ENCODE measurements at places on chromosomes 1 and 21. TPM values are rescaled to one million over a fixed set of nuclear protein-coding genes. Genes with fewer than 3 reads are reported as not detected.

The SYT2 gene
- 0.03 TPM for total RNA-seq

The VAV3 gene
- 8.8 TPM for total RNA-seq

The FNDC10 gene
- total RNA-seq: 3.0 TPM

The LCE1F gene
- total RNA-seq: not detected

The CELF3 gene
- not detected for total RNA-seq

The DIO1 gene
- not detected for total RNA-seq

The C21orf58 gene
- total RNA-seq: 0.81 TPM

The NUP133 gene
- total RNA-seq: 30.3 TPM

GRCh38 chr1:23471473-23472075 lies 12.4 kb downstream of the ASAP3 start:
- DNase-seq: no peak

- no peak for DNase-seq
Observed at GRCh38 chr21:41098076-41098475, 69.9 kb upstream of the BACE2 start.

GRCh38 chr1:235917267-235917811 lies 50.6 kb upstream of the LYST start:
- DNase-seq: peak; percentile 84

- no peak for DNase-seq
Observed at GRCh38 chr1:28917757-28918118, 3.4 kb downstream of the EPB41 start.

DNA sequence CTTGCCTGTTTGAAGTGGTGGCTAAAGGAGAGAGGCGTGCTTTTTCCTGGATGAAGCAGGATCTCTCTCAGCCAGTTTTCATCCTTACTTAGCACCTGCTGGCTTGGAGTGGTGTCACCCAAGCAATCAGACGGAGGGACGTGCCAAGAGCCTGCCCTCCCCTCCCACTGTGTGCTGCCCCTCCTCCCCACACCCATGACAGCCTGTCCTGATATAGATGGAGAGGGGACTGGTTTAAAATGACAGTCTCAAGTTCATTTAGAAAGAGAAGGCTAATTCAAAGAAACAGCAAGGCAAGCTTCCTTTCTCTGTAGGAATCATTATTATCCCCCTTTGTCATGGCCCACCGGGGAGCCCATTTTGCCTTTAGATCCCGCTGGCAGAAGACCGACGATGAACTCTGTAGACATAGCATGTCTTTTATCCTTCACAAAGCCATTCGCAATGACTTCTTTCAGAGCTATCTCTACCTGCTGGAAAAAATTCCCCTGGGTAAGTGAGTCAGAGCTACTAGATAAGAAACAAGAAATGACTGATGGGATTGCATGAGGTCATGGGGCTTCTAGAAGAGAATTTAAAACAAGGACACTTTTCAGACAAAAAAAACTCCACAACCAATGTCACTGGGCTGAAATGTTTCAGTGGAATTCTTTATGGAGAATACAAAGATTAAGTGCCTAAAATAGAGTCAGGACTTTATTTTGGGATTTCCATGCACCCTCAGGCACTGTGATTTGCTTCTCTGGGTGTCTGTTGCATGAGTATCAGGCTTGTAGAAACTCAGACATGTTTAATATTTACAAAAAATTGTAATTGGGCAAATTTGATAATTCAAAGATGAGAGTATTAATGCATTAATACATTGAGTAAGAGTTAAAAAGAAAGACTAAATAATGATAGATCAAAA lies at the start of gene NTMT2:
TSS of gene NTMT2 (plus strand) at position 190 of the 907 bp plus-strand sequence. CDS start at position 339, 149 bp downstream.
- DNase-seq: no peak

DNA sequence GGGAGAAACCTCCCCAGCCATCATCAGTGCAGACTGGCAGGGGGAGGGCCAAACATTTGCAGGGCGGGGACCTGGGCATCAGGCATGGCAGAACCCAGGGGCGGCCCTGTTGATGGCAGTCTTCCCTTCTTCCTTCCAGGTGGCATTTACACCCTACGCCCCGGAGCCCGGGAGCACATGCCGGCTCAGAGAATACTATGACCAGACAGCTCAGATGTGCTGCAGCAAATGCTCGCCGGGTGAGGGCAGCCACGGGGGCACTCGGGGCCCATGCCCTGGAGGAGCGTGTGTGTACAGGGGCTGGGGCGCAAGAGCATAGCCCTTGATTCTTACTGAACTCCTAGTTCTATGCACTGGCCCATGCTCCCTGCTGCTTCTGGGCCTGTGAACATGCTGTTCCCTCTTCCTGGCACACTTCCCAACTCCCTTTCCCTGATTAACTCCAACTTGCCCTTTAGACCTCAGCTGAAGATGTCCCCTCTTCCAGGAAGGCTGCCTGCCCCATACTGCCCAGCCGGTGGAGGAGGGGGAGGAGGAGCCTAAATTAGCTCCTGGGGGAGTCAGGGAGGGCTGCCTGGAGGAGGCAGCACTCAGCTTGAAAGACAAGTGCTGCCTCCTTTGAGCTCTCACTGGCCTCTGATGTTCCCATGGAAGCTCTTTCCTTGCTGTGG lies 22.0 kb downstream of the TNFRSF1B start:
- no peak for DNase-seq

GRCh38 chr21:44694776-44695175 lies 2.2 kb upstream of the KRTAP10-12 start:
- no peak for DNase-seq

DNA sequence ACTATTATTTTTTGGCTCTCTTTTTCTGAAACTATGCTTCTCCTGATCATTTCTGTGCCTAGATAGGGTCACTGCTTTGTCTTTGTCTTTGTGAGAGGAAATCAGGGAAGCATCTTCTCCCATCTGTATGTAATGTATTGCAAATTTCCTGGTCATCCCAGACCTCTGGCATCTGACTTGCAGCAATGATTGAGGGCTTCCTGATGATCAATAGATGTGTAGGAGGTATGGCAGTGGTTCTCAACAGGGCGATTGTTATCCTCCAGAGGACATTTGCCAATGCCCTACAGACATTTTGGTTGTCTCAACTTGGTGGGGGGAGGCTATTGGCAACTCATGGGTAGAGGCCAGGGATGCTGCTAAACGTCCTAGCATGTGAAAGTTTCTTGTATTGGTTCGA lies 64.7 kb downstream of the RGL1 start:
- DNase-seq: no peak

- DNase-seq: no peak
Observed at GRCh38 chr1:168918860-168919741, 187.4 kb upstream of the ATP1B1 start.

DNA sequence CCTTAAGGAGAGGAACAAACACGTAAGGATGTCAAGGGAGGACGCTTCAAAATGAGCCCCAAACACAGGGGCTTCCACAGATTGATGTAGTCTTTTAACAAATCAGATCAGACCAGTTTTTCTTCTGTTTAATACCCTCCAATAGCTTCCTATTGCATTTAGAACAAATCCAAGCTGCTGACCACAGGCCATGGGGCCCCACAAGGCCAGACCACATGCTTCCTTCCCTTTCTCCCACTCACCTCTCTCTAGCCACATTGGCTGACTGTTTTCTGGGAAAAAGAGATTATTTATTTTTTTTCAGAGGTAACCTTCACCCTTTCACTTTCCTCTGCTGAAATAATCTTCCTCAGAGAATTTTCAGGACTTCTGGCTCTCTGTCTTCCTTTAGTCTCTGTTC lies 380.6 kb downstream of the SIPA1L2 start:
- DNase-seq: no peak

- no peak for DNase-seq
Observed at GRCh38 chr1:52880206-52880605, 37.6 kb downstream of the ZYG11A start.

- DNase-seq: no peak
Observed at GRCh38 chr1:228488818-228489674, 1.9 kb downstream of the RNF187 start.

DNA sequence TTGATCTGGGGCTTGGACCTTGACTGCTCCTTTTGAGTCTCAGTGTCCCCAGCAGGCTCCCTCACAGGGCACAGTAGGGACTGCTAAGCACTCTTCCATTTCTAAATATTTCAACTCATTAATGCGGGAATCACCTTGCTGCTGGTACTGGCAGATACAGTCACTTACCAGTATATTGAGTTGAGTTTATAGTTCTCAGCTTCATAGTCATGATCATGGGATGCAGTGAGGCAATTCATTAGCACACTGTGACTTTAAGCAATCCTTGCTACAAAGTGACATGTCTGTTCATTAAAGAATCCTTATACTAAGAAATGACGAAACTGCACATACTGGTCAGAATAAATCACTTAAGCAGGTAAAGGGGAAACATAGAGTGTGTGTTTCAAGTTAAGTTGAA lies 240.8 kb downstream of the SPATA17 start:
- no peak for DNase-seq

DNA sequence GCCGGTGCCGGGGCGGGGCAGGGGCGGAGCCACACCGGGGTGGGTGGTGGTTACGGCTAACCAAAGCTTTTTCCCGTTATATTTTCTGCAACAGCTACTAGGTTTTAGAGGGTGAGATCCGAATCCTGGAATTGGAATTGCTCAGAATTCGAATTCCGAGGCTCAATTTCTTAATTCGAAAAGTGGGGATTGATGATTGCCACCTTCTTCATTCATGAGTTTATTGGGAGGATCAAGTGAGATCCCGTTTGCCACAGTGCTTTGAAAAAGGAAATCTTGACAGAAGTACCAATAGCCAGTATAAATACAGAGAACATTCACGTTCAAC lies 207 bp upstream of the SVBP start:
- no peak for DNase-seq

DNA sequence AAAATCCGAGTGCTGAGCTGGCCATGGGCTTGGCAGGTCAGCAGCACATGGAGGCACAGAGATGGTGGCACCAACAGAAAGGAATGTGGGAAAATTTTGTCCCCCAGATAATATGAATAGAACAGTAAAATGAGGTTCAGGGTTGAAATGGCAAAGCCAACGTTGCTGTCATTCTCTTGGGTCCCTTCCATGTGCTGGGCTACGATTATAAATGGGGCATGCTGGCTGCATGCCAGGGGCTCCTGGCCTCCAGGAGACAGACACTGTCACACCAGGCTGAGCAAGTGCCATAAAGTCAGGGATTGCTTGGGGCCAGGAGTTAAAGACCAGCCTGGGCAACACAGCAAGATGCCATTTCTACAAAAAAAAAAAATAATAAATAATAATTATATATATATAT lies 77.1 kb downstream of the TOMM20 start:
- DNase-seq: peak; percentile 38

DNA sequence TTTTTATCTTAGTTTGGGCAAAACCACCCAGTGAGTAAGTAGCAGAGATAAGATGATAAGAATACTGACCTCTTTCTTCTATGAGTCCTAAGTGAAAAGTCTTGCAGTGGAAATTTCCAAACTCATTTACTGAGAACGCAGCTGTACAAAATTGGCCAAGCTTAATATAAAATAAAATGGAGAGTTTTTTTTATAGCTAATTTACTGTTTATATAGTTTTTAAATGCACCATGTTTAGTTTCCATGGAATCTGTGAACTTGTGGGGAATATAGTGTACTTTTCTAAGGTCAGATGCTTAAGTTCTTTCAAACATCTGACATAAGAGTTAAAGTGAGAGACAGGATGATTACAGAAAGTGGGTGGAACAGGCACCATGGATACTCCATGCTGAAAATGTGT lies 833.5 kb downstream of the ADGRL2 start:
- no peak for DNase-seq

DNA sequence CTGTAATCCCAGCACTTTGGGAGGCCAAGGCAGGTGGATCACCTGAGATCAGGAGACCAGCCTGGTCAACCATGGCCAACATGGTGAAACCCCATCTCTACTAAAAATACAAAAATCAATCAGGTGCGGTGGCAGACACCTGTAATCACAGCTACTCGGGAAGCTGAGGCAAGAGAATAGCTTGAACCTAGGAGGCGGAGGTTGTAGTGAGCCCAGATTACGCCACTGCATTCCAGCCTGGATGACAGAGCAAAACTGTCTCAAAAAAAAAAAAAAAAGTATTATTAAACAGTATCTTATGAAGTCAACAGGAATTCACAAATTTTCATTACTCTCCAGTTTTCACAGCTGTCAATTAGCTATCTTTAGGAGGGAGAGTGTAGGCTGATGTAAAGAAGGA lies 3.8 kb downstream of the ACBD6 start:
- DNase-seq: no peak

- no peak for DNase-seq
Observed at GRCh38 chr1:43711049-43711448, 3.7 kb downstream of the ST3GAL3 start.

- DNase-seq: peak; percentile 55
Observed at GRCh38 chr21:42836767-42837301, 42.5 kb downstream of the WDR4 start.

GRCh38 chr1:1202831-1203560 lies 3.4 kb downstream of the TNFRSF18 start:
- DNase-seq: peak; percentile 38

DNA sequence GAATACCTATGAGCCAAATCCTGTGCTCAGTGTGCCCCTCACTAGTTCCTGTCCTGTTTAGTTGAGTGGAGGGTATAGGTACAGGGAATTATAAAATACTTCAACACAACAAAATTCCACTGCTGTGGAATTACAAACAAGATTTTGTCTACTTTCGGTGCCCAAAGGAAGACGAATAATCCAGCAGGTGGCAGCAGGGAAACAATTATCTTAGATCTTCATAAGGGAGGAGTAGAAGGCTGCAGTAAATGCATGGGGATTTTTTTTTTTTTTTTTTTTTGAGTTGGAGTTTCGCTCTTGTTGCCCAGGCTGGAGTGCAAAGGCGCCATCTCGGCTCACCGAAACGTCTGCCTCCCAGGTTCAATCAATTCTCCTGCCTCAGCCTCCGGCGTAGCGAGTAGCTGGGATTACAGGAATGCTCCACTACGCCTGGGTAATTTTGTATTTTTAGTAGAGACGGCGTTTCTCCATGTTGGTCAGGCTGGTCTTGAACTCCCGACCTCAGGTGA lies 2.0 kb upstream of the PIP5K1A start:
- DNase-seq: peak; percentile 68

All from aorta (tissue), 5 donors.